GM04503 (cell line): ENCODE measurements at places on chromosomes 5 and 9.

GRCh38 chr9:93254061-93254481 lies 70.1 kb downstream of the WNK2 start:
- no peak for DNase-seq

DNA sequence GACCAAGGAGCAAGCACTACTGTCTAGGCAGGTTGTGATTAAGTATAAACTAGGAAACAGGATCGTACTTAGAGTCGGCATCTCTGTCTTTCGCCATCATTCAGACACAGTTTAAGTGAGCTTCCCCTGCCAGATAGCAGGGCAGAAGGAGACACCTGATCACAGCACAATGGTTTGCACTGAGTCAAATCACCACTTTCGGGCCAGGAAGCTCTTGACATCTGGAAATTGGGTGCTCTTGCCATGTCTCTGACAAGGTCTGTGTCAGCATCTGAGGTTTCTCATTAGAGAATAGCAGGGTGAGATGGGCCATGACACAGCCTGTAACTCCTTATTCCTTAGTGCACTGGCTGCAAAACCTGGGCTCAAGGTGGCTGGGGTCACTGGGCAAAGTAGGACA lies 8.3 kb downstream of the ADRB2 start:
- DNase-seq = no peak

- DNase-seq = no peak
Observed at GRCh38 chr5:31738199-31738598, 99.3 kb downstream of the PDZD2 start.

DNA sequence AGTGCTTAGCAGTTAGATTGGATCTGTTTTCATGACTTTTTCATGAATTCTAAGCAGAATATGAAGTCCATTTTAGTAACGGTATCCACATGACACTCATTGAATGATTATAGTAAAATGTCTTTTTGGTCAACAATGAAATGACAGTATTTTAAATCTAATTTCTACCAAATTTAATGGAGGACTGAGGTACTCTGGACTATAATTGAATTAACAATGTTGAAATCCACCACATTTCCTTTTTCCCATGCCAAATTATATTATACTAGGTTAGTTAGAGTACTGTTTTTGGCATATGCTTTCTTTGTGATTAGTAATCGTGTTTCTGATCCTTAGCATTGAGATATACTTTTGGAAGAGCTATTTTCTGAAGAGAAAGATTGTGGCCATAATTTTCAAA lies 40.6 kb downstream of the CDC42SE2 start:
- no peak for DNase-seq

DNA sequence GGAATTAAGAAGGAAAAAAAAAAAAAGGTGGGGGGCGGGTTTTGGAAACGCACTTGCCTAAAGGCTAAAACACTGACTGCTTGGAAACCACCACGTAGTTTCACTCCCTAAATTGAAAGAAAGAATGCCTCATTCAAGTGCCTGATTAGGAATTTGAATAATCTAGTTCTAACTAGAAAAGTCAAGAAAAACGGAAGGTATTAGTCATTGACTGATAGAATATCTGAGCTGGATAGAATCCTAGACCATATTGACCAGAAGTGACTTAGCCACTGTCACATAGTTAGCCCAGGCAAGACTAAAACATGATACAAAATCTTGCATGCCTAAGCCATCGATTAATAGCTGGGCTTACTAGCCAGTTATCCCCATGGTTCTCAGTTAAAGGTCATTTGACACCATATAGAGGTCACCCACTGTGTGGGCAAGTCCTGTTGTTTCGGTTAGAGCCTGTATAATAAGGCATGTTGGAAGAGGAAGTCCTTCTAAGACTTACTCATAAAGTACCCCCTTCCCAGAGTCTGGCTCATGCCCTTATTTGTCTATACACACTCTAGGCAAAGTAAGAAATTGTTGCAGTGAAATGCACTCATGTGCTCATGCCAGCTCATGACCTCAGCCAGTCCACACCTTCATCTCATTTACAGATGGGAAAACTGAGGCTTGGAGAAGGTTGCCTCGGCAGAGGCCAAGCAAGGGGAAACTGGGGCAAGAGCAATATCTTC lies 40.2 kb downstream of the SH3RF2 start:
- no peak for DNase-seq

GRCh38 chr5:125525356-125525755 lies 778.9 kb upstream of the ZNF608 start:
- DNase-seq = no peak

GRCh38 chr5:1387059-1387755 lies 42.3 kb upstream of the CLPTM1L start:
- no peak for DNase-seq

DNA sequence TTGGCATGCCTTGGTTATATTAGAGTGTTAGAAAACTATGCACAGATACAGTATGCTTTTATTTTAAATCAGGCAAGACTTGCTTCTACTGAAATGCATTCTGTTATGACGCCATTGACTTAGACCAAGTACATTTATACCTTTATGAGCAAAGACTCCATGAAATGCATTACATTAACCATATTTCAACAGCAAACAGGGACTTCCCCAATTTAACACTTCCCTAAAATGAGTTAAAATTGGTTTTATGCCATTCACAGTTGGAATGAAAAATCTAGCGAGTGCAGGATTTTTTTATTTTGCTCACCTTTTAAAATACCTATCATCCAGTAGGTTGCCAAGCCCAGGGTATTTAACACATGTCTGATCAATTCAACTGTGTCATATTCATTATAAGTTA lies 272.1 kb upstream of the IZUMO3 start:
- no peak for DNase-seq

GRCh38 chr5:150353032-150353675 lies 4.3 kb upstream of the TCOF1 start:
- DNase-seq = no peak

DNA sequence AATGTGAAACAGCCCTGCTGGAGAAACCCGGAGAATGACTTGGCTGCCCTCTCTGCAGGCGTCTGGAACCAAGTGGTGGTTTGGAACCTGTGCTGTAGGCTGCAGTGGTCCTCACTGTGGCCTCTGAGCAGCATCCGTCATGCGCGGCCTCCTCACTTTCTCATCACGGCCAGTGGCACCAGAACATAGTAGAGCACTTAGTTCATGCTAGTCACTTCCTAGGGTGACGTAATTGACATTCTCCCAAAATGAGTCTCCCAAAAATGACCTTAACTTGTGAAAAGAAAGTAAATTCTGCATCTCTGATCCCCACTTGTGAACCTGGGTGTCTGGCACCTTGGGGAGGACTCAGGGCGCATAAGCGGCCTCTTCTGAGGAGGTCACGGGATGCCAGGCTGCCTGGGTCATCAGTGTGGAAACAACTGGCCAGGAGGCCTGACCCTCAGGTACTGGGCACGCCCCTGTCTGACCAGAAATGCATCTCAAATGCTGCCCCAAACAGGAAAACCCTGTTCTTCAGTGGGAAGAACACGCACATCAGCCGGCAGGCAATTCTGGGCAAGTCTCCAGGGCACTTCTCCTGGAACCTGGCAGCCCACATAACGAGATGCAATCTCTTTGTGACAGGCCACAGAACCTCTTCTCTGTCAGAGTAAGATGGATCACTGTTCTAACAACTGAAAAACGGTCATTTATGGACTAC lies 36.6 kb upstream of the SPTLC1 start:
- DNase-seq = peak; percentile 42

GRCh38 chr5:176980818-176981217 lies 25.8 kb downstream of the UIMC1 start:
- no peak for DNase-seq

GRCh38 chr5:60821488-60822284 lies 22.4 kb downstream of the ELOVL7 start:
- no peak for DNase-seq

- no peak for DNase-seq
Observed at GRCh38 chr5:164959761-164960160, 1454.3 kb downstream of the MAT2B start.

DNA sequence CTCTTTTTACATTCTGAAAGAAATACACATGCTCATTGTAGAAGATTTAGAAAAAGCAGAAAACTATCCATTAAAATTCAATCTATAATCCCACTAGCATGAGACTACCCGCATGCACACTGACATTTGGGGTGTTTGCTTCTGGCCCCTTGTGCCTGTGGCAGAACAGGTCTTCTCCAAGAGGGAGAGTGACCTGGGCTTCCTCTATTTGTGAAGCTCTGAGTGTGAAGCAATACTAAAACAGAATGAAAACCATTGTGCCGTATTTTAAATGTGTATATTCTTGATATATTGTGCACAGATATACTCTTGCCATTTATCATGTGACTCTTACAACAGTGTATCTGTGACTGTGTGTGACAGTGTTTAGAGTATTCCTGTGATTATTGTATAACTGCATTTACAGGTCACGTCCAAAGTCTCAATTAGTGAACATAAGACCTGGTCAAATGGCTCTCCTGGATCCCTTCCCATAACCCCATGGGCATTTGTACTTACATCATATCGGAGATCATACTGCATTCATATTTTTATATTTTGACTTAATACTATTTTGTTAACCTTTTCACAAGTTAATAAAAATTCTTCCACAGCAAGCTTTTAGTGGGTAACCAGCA lies 14.7 kb upstream of the CPEB4 start:
- DNase-seq = no peak
